ENCODE measurements at places on chromosomes 3 and 15.
A peak's percentile ranks its signal among the peaks of the same experiment; 100 is the strongest.

DNA sequence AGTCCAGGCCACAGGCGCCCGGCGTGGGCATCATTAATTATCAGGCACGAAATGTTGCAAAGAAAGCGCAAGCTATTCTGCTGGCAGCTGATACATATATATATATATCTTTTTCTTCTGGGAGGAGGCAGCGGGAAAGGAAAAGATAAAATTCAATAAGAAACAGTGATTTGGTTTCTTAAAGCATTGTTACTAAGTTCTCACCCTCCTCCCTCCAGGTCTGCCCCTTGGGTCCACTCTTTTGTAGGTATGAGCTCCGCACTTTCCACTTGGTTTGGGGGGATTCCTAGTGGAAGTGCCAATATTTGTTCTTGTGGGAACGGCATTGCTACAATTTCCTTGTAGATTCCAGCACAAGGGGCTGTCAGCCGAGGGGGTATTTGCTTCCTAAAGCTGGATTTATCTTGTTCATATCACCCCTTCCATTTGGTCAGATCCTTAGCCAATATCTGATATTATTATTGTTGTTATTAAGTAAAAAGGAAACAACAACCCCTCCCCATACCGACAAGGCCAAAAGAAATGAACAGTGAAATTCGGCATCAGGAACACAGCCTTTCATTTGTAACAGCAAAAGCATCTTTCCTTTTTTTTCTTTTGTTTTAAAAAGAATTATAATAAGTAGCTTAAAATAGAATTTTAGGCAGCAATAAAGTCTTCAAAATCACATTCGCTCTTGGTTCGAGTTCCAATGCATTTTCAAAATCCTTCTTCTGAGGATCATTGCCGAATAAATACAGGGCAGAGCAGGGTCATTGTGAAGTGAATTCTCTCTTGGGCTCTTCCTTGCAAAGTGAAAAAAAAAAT, 15.6 kb downstream of the ZIC1 start:
- DNase-seq = no peak

- DNase-seq = peak; percentile 14
Observed at GRCh38 chr3:65412588-65412987, 626.1 kb downstream of the MAGI1 start.

GRCh38 chr3:52123106-52123725, 31.0 kb downstream of the POC1A start:
- peak; percentile 43 for DNase-seq

GRCh38 chr15:73004462-73004861, 47.8 kb upstream of the NEO1 start:
- DNase-seq = no peak

- DNase-seq = no peak
Observed at GRCh38 chr15:63540449-63540848, 36.1 kb downstream of the USP3 start.

DNA sequence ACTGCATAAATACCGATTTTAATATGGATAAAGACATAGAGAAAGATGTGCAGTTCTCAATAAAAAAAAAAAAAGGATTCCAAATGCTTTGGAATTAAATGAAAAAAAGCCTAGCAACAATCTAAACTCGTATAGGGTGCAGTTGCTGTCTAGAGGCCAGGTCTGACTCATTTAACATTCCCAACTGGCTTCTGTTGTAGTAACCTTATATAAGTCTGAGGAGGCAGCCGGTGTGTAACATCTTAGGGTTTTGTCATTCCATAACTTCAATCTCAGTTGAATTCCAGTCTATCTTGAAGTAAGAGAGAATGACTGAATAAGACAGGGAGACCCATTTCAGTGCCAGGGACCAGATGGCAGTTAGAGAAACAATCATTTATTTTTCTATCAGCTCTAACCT, 6.5 kb downstream of the PDCD10 start:
- no peak for DNase-seq

GRCh38 chr3:104960579-104960978, 406.1 kb upstream of the ALCAM start:
- DNase-seq = no peak

- no peak for DNase-seq
Observed at GRCh38 chr15:83899670-83900069, 245.7 kb downstream of the ADAMTSL3 start.

- no peak for DNase-seq
Observed at GRCh38 chr3:176969066-176969465, 228.2 kb downstream of the TBL1XR1 start.

- no peak for DNase-seq
Observed at GRCh38 chr3:192063570-192063969, 602.6 kb downstream of the PYDC2 start.

DNA sequence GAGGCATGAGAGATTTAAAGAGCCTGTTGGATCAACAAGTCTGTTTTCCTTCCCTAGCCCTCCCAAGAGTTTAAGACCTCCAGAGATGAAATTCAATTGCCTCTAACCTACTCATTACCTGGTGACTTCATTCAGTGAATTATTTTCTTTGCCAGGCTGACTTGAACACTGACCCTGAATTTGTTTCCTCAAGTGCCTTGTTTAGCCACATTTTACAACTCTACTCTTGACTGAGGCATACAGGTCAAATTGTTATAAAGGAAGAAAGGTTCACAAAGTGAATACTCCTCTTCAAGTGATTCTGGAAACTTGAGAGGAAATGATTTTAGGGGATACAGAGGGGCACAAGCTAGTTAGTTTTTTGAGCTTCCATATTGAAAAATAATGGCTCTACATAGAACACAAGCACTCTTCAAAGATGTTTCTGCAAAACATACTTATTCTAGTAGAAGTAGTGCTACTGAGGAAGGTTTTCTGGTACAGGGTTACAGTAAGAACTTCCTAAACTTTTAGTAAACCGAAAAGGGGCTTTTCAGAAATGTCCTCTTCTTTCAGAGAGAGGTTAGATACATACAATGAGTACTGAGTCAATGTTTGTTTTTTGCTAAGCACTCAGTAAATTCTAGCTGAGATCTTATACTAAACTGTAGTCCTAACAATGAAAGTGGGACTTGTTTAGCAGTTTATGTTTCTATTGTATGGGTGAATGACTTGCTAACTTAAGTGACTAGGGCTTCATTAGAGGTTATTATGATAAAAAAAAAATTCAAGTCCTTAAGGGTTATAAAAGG, 137.4 kb upstream of the SATB1 start:
- DNase-seq = no peak

- DNase-seq = no peak
Observed at GRCh38 chr15:44177139-44177538, 17.9 kb downstream of the FRMD5 start.

GRCh38 chr3:17089314-17089700, 204.6 kb downstream of the PLCL2 start:
- DNase-seq = no peak

GRCh38 chr15:48501208-48501607, 144.3 kb downstream of the FBN1 start:
- no peak for DNase-seq

DNA sequence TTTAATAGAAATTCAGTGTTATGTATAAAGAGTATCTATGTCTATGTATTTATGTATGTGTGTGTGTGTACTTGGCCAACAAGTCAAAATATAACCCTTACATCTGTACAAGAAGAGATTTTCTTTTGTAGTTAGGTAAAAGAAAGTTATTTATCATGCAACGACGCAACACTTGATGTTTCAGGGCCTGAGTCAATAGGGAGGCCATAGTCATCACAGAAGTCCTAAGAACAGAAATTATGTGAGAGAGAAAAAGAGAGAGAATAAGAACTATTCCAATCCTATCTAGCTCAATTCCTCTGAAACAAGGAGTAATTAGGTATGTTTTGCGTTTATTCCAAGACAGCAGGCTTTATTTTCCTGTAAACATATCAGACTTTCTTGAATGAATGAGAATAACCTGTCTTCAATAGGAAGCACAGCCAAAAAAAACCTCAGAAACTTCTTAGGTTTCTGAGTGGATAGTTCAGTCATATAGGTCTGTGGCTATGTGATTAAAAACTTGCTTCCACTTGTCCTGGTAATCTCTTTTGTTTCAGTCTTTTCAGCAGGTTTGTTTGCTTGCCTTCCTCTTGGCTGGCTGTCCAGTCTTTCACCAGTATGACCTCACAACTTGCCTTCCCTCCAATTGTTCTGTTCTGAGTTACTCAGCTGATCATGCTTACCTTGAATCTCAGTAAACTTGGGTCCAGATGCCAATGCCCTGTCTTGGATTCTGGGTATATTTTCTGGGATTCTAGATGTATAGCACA, 382.4 kb upstream of the GBE1 start:
- DNase-seq = no peak

- no peak for DNase-seq
Observed at GRCh38 chr3:150521463-150521862, 24.8 kb downstream of the SERP1 start.

- no peak for DNase-seq
Observed at GRCh38 chr3:84759361-84759760, 199.4 kb upstream of the CADM2 start.

DNA sequence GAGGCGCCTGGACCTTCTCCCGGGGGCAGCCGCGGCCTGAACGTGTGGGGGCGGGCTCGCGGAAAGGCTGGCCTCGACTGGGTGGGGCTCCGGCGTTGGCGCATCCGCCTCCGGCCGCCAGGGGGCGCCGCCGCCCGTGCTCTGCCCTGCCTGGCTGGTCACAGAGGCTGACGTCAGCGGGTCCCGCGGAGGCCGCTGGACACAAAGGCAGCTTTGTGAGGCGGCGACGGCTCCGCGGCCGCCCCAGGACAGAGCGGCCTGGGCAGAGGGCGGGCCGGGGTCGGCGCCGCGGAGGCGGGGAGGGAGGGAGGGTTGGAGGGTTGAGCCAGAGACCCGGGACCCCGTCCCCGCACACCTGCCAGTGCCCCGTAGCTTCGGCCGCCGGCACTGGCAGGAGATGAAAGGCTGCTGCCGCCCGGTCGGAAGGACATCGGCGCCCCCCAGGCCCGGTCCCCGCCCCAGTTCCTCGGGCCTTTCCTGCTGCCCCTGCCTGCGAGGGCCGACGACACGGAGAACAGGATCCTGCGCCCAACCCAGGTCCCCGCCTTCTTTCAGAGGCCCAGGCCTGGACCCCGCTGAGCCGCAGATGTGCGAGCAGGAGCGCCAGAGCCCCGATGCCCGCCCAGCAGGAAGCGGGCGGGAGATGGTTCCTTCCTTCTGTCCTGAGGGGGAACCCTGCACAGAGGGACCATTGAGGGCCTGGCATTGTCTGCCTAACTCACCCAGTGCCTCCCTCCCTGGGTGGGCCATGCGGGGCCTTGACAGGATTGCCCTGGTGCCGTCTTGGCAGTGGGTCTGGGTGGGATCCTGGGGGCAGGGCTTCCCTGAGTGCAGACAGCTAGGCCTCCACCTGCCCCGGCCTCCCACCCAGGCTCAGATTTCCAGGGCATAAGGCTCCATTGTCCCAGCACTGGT, 8.7 kb upstream of the SEMA3B start:
- peak; percentile 90 for DNase-seq

DNA sequence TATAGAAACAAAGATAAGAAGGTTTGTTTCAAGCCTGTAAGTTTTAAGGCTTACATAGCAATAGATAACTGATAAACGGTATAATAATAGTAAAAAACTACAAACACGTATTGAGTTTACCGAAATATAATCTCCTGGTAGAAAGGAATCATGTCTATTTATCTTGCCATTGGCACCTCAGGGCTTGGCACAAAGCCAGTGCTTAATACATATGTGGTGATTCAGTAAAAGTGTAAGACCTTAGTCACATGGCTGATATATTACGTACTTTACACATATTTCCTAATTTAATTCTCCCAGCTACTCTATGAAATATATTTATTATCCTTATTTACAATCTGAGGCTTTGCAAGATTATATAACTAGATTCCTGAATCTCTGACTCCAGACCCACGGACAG, 32.0 kb upstream of the SLCO3A1 start:
- DNase-seq = no peak

- DNase-seq = no peak
Observed at GRCh38 chr3:12194669-12195161, 36.0 kb upstream of the TIMP4 start.

GRCh38 chr15:79310612-79310984, 314 bp upstream of the TMED3 start:
- no peak for DNase-seq

- DNase-seq = no peak
Observed at GRCh38 chr3:150748684-150749047, 14.3 kb downstream of the SIAH2 start.

GRCh38 chr3:66692766-66693150, 191.9 kb upstream of the LRIG1 start:
- no peak for DNase-seq

DNA sequence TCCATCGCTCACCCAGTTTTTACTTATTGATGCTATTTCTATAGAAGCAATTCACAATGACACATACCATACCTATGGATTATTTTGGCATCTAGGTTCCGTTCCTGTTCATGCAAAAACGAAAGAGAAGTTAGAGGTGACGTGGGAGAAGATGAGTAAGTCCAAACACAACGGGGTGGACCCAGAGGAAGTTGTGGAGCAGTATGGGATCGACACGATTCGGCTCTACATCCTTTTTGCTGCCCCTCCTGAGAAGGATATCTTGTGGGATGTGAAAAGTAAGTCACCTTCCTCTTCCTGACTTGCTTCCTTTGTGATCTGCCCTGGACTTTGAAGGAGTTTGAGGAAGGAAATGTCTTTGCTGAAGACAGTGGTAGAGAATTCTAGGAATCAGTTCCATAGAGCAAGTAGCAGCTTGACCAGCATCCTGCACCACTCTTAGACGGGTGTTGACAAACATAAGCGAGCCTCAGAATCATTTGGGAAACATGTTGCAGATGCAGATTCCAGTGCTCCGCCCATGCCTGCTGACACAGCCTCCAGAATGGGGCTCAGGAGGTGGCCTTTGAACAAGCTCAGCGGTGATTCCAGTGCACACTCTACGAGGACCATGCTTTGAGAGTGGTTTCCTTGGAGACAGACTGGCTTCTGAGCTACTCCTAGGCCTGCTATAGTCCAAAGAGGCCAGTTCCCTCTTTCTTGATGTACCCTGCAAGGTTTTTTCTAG, 78.4 kb upstream of the LIMD1 start:
- DNase-seq = no peak

DNA sequence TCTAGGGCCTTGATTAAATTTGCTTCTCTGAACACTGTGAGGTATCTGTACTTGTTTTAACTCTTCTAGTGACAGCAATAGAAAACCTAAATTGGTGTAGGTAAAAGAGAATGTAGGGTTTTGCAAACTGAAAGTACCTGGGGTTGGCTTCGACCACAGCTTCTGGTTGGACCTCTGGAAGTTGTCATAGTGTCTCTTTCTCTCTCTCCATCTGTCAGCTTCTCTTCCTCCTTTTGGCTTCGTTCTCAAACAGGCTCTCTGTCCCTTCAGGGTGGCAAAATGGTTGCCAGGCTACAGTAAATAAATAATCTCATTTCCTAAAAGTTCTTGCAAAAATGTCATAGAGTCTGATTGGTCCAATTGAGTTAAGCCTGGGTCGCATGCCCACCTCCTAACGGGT, 149.3 kb upstream of the CTDSPL start:
- DNase-seq = no peak

DNA sequence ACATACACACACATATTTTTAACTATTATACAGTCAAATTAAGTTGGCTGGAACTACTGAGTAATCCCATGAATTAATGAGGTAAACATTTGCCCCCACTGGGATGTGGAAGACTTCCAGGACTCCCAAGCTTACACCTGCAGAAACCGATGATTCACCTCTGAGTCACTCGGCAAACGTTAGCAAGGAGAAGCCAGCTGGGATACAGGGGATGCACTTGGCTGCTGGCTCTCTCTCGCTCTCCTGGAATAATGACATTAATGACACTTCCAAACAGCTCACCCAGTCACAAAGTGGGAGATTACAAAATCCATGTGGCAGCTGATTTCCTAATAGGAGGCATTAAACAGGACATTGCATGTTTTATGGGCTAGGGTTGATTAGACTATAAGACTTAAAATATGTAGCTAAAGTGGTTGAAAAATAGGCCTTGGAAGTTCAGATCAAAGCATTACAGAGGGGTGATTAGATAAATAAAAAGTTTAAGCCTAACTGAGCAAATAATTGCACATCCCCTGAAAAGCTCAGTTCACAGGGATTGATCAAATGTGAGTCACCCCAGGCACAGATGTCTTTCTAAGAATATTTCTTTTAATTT, 500.9 kb downstream of the SOX2 start:
- DNase-seq = no peak

Measured in amygdala (tissue), 56 donors.